ENCODE measurements at places on chromosomes 6 and 20.

DNA sequence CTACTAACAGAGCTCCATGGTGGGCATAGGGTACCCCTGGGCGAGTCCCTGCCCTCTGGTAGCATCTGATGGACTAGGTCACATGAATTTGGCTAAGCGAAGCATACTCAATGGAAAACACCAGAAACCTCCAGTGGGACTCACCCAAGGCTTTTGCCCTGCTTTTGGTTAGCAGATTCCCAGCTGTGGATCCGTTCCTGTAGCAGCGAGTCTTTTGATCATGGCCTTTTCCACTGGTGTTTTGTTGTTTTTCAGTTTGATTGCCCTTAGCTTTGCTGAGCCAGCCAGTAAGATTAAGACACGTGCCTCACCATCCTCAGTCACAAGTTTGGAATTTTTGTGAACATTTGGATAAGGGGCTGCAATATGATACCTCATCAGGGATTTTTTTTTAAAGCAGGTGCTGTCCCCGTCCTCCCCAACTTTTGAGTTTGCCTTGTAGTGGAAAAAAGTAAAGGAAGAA, 8.0 kb downstream of the TNFAIP3 start:
- no peak for DNase-seq

- DNase-seq: no peak
Measured at GRCh38 chr20:62395311-62396242, 8.7 kb downstream of the RPS21 start.

GRCh38 chr20:7010527-7010926, 243.0 kb downstream of the BMP2 start:
- no peak for DNase-seq

DNA sequence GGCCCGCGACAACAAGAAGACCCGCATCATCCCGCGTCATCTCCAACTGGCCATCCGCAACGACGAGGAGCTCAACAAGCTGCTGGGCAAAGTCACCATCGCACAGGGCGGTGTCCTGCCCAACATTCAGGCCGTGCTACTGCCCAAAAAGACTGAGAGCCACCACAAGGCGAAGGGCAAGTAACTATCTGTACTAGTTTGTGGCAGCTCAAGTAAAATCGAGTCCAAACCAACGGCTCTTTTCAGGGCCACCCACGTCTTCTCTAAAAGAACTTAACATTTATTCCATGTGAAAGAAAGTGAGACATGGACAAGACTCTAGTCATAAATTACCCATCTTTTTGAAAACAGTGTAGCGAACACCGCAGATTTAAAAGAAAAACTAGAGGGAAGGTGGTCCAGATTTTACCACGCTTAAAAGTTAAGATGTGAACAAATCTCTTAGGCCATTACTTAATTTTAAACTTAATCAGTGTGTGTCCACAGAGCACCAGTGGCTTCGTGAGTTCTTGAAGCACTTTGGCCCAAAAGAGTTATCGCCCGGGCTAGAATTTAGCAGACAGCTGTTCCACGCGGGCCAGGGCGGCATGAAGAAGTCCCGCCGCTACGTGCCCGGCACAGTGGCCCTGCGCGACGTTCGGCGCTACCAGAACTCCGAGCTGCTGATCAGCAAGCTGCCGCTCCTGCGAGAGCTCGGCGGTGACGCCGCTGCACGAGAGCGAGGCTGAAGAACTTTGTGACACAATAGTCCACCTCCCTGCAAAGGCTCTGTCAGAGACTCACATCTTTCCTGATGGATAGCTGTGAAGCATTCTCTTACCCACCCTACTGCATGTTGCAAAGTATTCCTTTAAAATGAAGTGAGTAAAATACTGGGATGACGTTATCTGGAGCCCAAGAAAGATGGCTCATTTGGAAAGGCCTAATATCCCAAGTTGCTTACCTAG, 113.9 kb upstream of the PRSS16 start:
- DNase-seq: no peak

- no peak for DNase-seq
Measured at GRCh38 chr6:33477864-33478263, 23.5 kb downstream of the ZBTB9 start.

DNA sequence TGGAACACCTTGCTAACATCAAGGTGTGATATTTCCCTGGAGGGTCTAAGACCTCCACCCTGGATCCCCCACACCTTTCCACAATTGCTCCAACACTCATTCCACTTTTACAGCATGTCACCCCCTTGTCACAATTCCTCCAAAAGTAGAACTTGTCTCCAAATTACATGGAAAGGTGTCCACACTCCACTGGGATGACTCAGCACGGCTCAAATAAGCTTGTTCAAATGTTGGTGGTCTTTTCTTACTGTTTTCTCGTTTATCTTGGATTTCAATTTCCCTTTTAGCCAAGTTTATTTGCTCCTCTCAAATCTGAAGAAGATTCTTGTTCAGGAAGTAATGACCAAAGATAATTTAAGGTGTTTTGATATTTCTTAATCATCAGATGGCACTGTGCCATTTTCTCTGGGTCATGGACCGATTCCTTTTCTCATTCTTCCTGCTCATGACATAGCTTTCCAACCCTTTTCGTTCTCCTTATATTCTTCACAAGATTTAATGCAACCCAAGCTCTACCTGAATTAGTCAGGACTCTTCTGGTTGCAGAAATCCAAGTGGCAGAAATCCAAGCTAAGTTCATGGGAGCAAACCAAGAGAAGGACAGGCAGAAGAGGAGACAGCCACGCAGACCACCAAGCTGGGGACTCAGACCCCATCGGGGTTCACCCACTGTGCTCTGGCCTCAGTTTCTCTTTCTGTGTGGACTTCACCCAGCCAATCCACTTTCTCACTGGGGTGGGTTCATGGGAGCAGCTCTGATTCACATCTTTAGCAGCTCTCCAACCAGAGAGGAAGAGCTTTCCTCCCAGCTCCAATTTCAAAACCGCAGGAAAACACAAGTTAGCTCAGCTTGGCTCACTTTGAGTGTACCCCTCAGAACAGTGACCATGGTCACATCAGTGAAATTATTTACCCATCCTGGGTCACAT, 110.5 kb upstream of the CDYL start:
- peak; percentile 14 for DNase-seq

- DNase-seq: no peak
Measured at GRCh38 chr20:34729416-34729815, 25.3 kb downstream of the TP53INP2 start.

DNA sequence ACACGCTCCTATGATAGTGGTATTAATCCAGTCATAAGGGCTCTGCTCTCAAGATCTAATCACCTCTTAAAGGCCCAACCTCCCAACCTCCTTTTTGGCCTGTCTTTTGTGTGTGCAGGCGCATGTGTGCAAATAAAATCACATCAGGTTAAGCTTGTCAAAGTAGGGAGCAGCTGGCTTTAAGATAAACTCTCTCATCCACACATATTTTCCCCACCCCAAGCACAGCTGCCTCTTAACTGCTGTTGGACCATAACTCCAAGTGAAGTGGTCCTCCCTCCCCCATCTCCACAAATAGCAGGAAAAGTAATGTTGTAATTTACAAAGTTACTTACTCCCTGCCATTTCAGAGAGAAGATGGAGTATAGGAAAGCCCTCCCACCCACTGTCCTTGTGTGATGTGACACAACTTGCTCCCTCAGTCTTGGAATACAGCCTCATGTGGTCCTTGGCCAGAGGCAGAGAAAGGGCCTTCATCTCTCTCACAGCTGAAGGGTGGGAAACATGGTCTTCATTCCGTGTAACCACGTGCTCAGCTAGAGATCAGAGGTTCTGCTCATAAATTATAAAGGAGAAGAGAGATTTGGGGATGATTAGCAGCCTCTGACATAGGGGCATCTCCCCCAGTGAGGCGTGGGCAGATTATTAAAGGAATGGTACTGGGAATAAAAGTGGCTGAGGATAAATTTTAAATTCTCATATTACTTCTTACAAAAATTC, 74.8 kb upstream of the TPD52L1 start:
- no peak for DNase-seq

GRCh38 chr20:50691573-50692551, 520 bp upstream of the RIPOR3 start:
- DNase-seq: no peak

- DNase-seq: no peak
Measured at GRCh38 chr20:10288954-10289646, 70.5 kb downstream of the SNAP25 start.

GRCh38 chr6:90268178-90268577, 28.5 kb downstream of the BACH2 start:
- DNase-seq: no peak

DNA sequence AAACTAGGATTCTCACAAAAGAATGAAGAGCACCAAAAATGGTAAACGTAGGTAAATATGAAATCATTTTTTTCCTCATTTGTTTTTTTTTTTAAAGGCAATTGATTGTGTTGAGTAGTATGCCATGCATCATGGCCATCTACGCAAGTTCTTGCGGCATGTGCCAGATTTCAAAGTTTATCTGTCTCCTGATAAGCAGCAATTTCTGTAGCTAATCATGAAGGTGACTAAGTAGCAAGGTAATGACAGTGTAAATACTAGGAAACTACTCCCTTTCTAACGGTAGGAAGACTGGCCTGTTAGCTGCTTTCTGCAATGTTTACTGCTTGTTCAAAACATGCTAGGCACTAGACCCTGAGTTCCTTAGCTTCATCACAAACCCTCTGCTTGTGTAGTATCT, 13.4 kb upstream of the LY86 start:
- DNase-seq: no peak

DNA sequence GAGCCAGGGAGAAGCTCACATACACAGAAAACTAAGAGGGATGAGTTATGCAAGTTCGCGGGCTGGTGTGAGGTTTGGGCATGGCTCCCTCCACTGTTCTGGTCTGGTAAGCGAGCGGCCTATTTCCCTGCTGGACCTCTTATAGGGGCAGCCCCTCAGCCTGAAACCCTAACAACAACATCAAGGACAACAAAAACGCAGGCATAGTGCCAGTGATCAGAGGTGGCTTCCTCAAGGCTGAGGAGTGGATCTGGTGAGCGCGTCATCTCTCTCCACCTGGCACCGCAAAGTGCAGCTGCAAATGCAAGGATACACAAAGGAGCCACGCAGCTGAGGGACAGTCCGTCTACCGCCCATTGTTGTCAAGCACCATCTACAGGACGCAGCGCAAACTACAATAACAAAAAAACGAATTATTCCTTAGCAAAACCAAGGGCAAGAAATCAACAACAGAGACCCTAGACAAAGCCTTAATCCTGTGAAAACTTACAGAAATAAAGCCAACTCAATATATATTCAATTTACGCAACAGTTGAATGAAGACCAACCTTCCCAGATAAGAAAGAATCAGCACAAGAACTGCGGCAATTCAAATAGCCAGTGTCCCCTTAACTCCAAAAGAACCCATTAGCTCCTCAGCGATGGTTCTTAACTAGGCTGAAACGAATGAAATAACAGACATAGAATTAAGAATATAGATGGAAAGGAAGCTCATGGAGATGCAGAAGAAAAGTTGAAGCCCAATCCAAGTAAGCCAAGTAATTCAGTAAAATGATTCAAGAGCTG, 9.2 kb upstream of the DEFB110 start:
- no peak for DNase-seq

DNA sequence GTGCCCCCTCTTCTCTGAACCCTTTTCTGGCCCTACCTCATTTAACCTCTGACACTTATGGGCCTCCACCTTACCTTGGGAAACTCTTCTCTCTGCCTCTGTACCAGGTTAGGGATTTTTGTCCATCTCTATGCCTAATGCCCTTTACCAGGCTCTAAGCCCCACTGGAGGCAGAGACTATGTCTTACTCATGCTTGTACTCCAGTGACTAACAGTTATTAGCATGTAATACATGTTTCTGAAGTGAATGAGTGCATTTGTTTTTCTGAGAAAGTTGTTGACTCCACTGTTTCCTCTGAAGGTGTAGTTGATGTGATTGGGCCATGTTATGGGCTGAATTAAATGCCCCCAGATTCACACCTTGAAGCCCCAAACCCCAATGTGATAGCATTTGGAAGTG, 234.3 kb downstream of the PACRG start:
- DNase-seq: no peak

DNA sequence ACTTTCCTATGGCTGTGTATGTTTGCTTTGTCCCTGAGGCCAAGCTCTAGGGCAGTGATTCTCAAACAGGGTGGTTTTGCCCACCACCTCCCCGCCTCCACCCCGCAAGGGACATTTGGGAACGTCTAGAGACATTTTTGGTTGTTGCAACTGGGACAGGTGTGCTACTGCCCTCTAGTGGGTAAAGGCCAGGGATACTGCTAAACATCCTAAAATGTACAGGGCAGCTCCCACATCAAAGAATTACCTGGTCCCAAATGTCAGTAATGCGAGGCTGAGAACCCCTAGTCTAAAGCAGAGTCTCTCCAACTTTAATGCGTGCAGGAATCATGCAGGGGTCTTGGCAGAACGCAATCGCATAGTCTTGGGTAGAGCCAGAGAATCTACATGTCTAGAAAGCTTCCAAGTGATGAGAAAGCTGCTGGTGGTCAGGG, 5.1 kb downstream of the KCNS1 start:
- DNase-seq: no peak

GRCh38 chr20:20037960-20038359, 14.3 kb downstream of the CRNKL1 start:
- peak; percentile 34 for DNase-seq

GRCh38 chr20:16563066-16563806, 10.0 kb downstream of the KIF16B start:
- DNase-seq: no peak

- no peak for DNase-seq
Measured at GRCh38 chr20:64185276-64185900, 21.1 kb downstream of the MYT1 start.

DNA sequence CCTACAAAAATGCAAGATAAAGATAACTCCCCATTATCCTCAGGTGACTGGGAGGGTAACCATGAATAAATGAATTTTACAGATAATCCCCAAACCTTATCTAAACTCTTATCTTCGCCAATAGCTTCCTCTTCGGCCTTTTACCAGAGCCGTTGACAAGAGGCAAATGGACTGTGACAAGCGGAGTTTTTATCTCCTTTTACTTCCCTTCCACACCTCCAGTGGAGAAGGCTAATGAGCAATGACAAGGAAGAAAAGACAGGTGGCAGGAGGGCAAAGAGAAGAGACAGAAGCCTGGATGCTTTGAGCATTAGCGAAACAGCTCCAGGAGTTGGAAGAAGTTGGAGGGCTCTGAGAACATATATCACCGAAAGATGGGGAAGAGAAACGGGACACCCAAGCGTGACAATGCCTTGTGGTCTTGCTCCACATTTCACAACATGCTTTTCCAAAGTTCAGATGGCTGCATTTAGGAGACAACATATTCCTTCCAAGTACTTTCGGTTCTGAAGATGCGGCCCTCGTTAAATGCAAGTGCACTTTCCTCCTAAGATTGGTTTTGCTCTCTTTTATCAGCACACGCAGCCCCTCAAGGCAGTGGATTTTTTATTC, 69.2 kb downstream of the PRDM1 start:
- no peak for DNase-seq

DNA sequence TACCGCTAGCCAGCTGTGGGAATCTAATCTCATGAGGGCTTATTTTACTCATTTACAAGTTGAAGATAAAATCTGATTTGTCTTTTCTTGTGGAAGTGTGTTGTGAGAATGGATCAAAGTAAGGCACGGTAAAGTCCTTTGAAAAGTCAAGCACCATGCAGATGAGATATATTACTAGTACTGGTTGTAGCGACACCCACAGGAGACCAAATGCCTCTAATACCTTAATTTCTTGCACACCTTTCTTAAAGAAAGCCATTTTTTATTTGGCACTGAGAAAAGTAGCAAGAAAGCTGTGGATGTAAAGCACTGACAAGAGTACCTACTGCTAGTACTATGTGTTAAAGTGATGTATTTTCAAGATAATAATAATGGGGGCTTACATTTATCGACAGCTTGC, 191.0 kb upstream of the MMS22L start:
- DNase-seq: no peak

Data from AG09309 (cell line).